Glutamatergic neuron (in vitro differentiated cells): ENCODE measurements at places on chromosomes 12 and 14. TPM values are rescaled to one million over a fixed set of nuclear protein-coding genes. Genes with fewer than 3 reads are reported as not detected.

DNA sequence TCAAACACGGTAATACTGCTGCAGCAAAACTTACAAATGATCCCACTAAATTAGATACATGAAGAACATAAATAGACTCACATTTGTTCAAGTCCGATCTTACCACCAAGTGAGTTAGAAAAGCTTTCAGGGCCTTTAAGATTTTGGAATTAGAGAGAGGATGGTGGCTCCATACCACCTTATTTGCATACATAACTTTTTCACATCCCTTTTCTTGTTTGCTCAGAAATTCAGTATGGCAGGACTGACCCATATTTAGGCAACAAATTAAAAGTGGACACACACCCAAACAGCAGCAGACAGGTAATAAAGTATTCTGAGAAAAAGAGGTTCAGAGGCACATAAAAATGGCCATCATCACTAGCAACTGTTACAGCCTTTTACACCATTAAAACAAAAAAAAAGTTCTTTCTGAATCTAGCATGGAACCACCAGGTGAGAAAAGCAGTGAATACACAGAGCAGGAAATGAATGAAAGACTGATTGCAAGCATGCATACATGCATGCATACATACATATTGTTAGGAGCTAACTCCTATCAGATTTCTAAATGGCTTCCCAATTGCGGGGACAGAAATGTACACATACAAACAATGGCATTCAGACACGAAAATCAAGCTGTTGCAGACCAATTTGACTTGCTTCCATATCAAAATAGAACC is 23.3 kb downstream of the STXBP6 start:
- no peaks in the 10 kb centered on the region for H3K36me3 ChIP-seq
- no peak for DNase-seq
- no peaks in the 10 kb centered on the region for H3K4me1 ChIP-seq

GRCh38 chr14:105379946-105380345 is 18.4 kb upstream of the TEX22 start:
- no peaks in the 10 kb centered on the region for H3K4me1 ChIP-seq
- H3K4me3 ChIP-seq: no peak overlapping the region

GRCh38 chr12:89538897-89539296 is 13.1 kb upstream of the POC1B start:
- H3K27ac ChIP-seq: no peak overlapping the region
- H3K27me3 ChIP-seq: peaks cover 3% of the 10 kb centered on the region
- H3K4me3 ChIP-seq: no peak overlapping the region
- no peaks in the 10 kb centered on the region for H3K4me1 ChIP-seq

The GLIPR1L2 gene
- total RNA-seq: not detected

GRCh38 chr12:57456737-57457490 is 1.8 kb downstream of the INHBE start:
- no peaks in the 10 kb centered on the region for H3K36me3 ChIP-seq
- H3K27ac ChIP-seq: peak overlapping the region; percentile 54
- H3K4me1 ChIP-seq: peaks cover 36% of the 10 kb centered on the region
- peaks cover 16% of the 10 kb centered on the region for H3K27me3 ChIP-seq
- H3K4me3 ChIP-seq: peak overlapping the region; percentile 89

DNA sequence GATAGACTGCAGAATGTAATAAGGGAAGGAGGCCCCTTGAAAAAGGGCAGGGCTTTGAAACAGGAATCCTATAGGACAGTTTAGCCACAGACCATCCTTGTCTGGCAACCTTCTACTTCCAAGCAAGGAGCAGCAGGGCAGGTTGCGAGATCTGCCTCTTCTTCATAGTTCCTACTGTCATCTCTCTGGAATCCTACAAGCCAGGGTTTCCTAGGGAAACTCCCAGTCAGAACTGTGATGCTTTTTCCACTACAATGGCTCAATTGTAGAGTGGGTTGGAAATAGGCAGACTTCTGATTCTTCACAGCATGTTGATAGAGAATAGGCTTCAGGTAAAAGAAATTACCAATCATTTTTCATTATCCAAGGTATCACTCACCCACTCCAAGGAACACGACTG is 186.3 kb downstream of the DACT1 start:
- peaks cover 6% of the 10 kb centered on the region for H3K36me3 ChIP-seq
- H3K4me1 ChIP-seq: peaks cover 19% of the 10 kb centered on the region
- H3K4me3 ChIP-seq: no peak overlapping the region
- H3K27me3 ChIP-seq: peaks cover 3% of the 10 kb centered on the region
- DNase-seq: no peak
- H3K27ac ChIP-seq: no peak overlapping the region

DNA sequence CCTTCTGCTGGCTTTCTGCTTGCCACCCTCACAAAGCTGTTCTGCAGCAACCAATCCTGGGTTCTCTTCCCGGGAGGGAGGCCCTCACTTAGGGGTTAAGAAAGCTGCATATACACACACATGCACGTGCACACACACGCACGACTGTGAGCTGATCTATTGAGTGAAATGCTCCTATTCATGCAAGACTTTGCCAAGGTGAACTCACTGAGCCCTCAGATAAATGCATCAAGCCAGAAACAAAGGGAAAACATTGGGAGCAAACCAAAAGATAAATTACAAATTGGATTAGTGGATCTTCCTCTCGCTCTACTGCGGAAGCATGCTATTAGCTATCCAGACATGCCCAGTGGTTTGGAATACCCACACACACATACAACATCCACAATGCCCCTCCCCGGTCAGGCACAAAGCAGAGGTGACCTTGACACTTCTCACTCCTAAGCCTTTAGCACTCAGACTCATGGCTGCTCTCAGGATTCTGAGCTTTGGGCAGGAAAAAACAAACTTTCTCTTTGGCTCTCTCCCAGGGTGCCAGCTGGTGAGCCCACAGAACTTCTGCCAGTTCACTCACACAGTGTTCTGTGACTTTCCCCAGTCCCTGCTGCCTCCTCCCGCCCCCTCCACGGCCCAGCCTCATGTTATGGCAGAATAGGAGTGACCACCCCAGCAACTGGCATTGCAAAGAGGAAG is 320.0 kb downstream of the DPF3 start:
- DNase-seq: no peak
- peaks cover 6% of the 10 kb centered on the region for H3K36me3 ChIP-seq
- no peak overlapping the region for H3K27ac ChIP-seq
- peaks cover 1% of the 10 kb centered on the region for H3K27me3 ChIP-seq
- H3K4me1 ChIP-seq: peaks cover 2% of the 10 kb centered on the region
- no peak overlapping the region for H3K4me3 ChIP-seq

DNA sequence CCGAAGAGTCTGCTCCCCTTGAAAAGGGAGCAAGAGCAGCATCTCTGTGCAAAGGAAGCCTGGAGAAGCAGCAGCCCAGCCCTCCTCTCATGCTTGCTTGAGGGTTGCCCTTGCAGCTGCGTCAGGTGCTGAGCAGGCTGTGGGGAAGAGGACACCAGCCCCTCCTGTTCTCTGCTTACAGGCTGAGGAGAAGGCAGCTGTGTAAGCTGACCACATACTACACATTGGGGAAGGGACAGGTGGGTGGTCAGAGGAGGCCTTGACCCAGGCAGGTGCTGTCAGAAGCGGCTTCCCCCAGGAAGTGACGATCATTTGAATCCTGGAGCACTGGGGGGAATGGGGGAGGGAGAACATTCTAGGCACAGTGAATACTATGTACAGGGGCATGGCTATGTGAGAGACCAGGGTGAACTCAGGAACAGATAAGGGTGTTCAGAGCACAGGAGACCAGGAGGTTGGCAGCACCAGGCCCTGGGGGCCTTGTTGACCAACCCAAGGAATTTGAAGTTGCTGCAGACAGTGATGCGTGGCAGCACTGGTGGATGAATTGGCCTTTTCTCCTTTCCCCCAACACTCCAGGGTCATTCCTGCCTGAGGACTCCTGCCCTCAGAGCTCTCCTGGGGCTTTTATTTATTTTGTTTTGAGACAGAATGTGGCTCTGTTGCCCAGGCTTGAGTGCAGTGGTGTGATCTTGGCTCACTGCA is 2.7 kb upstream of the KLC1 start:
- H3K27ac ChIP-seq: peak overlapping the region; percentile 22
- H3K4me1 ChIP-seq: peaks cover 20% of the 10 kb centered on the region
- H3K36me3 ChIP-seq: no peaks in the 10 kb centered on the region
- no peak for DNase-seq

The C12orf42 gene
- not detected for total RNA-seq

- H3K27me3 ChIP-seq: peaks cover 3% of the 10 kb centered on the region
- H3K4me1 ChIP-seq: no peaks in the 10 kb centered on the region
- H3K27ac ChIP-seq: no peak overlapping the region
- DNase-seq: no peak
- H3K4me3 ChIP-seq: no peak overlapping the region
- peaks cover 14% of the 10 kb centered on the region for H3K36me3 ChIP-seq
Observed at GRCh38 chr14:50030036-50030435, 86.3 kb downstream of the VCPKMT start.

DNA sequence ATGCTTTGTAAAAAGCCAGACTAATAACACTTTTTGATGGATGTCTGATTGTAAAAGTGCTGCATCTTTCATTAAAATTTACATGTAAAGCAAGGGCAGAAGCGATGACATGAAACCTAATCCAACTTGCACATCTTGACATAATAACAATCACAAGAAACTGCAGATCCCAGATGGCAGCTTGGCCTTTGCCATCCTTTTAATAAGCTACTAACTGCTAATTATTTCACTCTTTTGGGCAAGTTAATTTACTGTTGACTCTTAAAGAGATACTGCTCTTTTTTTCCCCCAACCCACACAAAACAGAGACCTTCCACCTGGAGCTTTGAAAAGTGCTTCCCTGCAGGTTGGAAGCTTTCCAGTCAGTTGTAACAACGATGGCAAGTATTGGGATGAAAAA is 137.5 kb downstream of the NRXN3 start:
- no peaks in the 10 kb centered on the region for H3K27me3 ChIP-seq
- no peak overlapping the region for H3K4me3 ChIP-seq
- DNase-seq: no peak
- H3K4me1 ChIP-seq: peaks cover 10% of the 10 kb centered on the region
- no peaks in the 10 kb centered on the region for H3K36me3 ChIP-seq

GRCh38 chr14:79586416-79586815 is 624.9 kb downstream of the DIO2 start:
- H3K36me3 ChIP-seq: peaks cover 5% of the 10 kb centered on the region
- no peaks in the 10 kb centered on the region for H3K4me1 ChIP-seq
- no peak overlapping the region for H3K4me3 ChIP-seq
- DNase-seq: no peak
- H3K27ac ChIP-seq: no peak overlapping the region

The C12orf60 gene
- 0.88 TPM for total RNA-seq

DNA sequence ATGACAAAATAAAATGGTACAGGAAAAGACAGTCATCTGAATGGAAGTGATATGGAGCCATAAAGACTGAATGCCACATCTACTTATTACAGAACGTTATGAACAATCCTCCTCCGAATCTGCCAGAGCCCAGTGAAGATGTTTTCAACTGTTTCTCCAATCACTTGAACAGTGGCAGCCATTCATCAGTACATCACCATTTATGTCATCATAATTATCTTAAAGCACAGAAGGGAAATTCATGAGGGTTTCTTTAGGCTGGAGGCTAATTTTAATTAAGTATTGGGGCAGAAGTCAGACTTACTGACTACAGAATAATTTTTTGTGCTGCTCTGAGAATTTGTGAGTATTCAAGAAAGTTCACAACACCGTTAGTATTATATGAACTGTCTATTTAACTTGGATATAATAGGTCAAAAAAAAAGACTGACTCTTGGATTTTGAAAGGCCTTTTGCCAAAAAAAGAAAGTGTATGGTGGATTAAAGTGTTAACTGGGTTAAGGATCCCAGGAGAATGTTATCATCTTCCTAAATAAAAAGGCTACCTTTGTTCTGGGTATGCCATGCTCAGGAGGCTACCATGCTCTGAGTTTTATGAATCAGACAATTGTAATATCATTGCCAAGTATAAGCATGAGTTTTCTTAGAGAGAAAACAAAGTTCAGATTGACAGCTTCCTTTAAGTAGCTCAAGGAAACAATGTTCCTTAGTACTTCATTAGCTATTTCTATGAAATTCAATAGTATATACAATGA is 40.1 kb downstream of the PDZRN4 start:
- H3K4me3 ChIP-seq: no peak overlapping the region
- H3K36me3 ChIP-seq: no peaks in the 10 kb centered on the region
- H3K27ac ChIP-seq: no peak overlapping the region
- H3K4me1 ChIP-seq: no peaks in the 10 kb centered on the region
- peaks cover 1% of the 10 kb centered on the region for H3K27me3 ChIP-seq

The KRT71 gene
- total RNA-seq: not detected

DNA sequence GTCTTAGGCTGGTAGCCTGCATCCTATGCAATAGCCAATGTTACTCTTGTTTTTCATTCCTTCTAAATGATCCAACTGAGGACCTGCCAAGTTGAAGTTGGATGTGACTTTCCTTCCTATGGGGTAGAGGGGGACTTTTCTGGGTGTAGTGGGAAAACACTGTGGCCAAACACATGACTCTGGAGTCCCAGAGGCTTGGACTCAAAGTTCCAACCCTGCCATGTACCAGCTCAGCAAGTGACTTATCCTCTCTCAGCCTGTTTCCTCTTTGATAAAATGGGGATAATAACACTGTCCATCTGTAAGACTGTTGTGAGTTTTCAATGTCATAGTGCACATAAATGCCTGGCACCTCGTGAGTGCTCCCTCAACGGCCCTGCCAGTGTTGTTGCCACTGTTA is 97.0 kb downstream of the ZFP36L1 start:
- H3K27me3 ChIP-seq: peaks cover 10% of the 10 kb centered on the region
- H3K27ac ChIP-seq: no peak overlapping the region
- H3K36me3 ChIP-seq: peaks cover 5% of the 10 kb centered on the region
- DNase-seq: no peak
- H3K4me1 ChIP-seq: no peaks in the 10 kb centered on the region

The RASSF8 gene
- total RNA-seq: 41.3 TPM

DNA sequence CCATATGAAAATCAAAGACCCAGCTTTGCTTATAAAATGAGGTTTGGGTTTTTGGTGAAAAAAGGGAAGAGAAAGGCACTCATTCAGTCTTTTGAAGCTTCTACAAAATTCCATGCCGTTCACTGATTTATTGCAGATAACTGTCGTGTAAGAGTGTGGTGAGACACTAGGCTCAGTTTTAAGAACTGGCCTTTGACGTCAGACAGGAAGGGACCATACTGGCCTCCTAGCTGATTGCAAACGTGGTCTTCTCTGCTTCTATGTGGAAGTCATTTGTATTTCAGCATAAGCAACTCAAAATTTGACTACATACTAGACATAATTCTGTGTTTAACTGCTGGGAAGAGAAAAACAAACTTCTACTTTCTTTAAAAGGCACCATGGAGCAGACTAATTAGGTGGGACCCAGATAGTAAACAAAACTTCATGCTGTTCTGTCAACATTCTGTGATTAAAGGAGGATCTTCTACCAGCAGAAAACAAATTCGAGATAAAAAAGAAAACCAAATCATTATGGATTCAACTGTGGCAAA is 168.7 kb downstream of the TTC7B start:
- no peak overlapping the region for H3K27ac ChIP-seq
- no peaks in the 10 kb centered on the region for H3K36me3 ChIP-seq
